SK-MEL-5 (cell line): ENCODE measurements at places on chromosomes 12 and 14. TPM values are rescaled to one million over a fixed set of nuclear protein-coding genes. Genes with fewer than 3 reads are reported as not detected.

Gene DNAL1
- total RNA-seq: 7.1 and 15.1 TPM in 2 replicates

Gene PGF
- 19.3 and 22.0 TPM in 2 replicates for total RNA-seq

Gene HRK
- total RNA-seq: 11.1 and 11.9 TPM in 2 replicates

Gene KIF26A
- 1.4 TPM in 2 replicates for total RNA-seq

Gene PRH1
- total RNA-seq: 8.8 and 11.5 TPM in 2 replicates

Gene GYS2
- not detected in 2 replicates for total RNA-seq

Gene BMAL2
- total RNA-seq: 1.8 and 2.8 TPM in 2 replicates
